Hepatocyte (in vitro differentiated cells): ENCODE measurements at places on chromosomes 2 and 18.

DNA sequence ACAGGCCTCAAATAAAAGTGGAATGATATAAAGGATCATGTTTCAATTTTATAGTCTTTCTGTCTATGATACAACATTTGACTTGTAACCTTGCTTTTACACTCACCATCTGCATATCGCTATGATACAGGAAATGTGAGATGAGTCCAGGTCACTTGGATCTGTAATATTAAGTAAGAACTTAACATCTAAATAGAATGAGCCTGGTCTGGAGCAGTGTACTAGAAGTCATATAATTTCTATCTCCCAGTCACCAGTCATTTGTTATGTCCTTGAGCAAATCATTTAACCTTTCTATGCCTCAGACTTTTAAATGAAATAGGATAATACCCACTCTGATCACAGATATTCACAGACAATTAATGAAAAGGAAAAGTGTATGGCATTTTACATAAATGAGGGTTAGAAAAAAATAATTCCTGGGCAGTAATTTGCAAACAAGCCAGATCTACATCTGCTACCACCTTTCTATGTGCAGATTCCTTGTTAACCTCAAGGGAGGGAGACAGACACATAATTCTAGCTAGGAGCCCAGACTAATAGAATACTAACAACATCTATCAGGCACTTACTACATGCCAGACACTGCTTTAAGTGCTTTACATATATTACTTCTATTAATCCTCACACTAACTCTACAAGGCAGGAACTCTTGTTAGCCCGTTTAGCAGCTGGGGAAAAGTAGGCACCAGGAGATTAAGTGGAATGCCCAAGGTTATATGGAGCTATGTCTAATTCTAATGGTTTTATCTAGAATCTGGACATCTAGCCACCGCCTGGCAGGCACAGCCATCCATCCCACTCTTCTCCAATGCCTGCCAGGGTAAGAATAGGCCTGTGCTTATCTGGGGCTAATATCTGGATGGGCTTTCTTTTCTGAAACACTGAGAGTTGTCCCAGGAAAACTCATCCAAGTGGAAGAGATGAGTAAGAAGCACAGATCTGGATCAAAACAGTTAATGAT, 313.6 kb upstream of the CDH20 start:
- no peaks in the 10 kb centered on the region for H3K36me3 ChIP-seq
- no peaks in the 10 kb centered on the region for H3K4me1 ChIP-seq
- no peak overlapping the region for H3K27ac ChIP-seq
- H3K4me3 ChIP-seq, result no peak overlapping the region
- H3K27me3 ChIP-seq, result no peaks in the 10 kb centered on the region

DNA sequence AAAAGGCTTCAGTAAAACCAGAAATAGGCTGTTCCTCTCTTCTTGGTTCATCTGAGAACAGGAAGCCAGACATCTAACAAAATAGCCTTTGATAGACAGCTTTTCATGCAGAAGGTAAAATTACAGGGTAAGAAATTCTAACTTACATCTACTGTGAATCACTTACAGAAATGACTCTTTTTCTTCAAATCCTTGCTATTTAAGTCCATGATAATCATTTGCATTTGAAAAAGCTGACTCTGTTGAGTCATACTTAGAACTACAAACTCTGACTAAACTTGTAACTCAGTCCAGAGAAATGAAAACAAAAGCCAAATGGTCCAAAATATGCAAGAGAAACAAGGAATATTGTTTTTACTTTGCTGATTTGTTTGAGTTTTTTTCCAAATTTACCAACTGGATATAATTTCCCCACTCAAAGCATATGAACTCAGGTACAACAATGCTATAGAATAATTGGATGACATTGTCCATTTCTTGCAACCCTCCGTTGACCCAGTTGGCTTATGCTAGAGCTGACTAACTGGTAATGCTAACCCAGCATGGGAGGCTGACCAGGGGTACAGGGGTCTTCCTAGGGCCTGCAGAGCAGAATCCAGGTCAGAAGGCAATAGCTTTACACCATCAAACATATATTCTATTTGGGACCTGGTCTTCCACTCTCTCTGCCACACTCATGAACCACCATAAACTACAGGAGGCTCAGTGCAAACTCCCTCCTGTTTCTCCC, 18.8 kb upstream of the MREG start:
- no peaks in the 10 kb centered on the region for H3K27me3 ChIP-seq
- H3K4me3 ChIP-seq, result no peak overlapping the region
- H3K27ac ChIP-seq, result no peak overlapping the region

DNA sequence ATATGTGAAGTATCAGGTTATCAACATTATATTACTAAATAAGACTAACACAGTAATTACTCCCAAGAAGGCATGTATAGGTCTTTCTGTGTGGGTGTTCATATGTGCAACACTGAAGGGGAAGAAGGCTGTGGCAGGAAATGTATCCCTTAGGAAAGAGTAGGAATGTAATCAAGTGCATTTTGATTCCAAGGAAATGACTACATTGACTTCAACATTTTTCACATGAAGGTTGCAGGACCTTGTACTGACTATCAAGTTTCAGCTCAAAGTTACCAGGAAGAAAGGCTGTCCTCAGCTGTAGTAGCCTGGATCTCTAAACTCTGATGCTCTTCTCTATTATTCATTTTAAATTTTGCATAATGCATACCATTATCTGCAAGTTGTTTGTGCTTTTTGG, 680.8 kb downstream of the NYAP2 start:
- H3K27me3 ChIP-seq, result no peaks in the 10 kb centered on the region
- no peaks in the 10 kb centered on the region for H3K4me1 ChIP-seq
- H3K27ac ChIP-seq, result no peak overlapping the region
- no peak overlapping the region for H3K4me3 ChIP-seq

DNA sequence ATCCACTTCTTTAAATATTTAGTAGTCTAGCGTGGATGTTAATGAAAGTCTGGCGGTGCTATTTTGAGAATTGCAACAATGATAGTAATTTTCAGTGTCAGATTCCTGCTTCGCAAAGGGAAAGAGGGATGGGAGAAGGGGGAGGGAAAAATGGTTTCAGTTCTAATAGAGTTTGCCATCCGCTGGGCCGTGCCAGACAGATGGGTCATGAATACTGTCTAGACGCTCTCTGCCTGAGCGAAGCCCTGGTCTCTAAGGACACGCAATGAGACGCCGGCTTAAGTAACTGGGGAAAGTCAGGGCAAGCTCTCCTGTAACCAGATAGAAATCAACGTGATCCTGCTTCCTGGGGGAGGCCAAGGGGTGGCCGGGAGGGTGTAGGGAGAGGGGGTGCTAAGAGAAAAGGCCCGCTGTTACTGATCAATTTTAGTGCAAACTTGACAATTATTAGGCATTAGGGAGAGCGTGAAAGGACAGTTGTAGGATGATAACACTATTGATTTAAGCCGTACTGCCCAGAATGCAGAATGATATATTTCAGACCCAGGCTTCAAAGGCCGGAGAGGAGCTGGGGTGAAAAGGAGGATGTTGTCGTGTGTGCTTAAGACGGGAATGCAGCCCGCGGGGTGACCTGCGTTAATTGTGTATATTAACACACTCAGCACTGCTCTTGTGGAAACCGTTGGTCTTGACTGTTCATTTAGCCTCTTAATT, 229.2 kb downstream of the LDLRAD4 start:
- no peaks in the 10 kb centered on the region for H3K36me3 ChIP-seq
- H3K4me1 ChIP-seq, result peaks cover 17% of the 10 kb centered on the region
- H3K27ac ChIP-seq, result peak overlapping the region; percentile 71
- DNase-seq, result peak; percentile 77
- H3K4me3 ChIP-seq, result no peak overlapping the region

DNA sequence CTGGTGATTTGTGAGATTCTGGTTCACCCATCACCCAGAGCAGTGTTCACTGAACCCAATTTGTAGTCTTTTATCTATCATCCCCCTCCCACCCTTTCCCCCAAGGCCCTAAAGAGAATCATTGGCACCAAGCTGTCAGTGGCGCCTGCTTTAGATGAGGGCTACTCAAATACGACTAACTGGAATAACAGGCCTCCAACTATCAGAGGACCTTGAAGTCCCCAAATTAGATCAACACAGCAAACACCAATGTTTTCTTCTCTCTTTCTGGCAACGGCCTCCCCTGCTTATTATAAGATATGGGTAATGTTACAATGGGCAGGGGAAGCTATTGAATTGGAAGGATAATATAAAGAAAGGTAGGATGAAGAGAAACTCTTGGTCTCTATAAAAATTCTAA, 232.3 kb downstream of the SCG2 start:
- no peaks in the 10 kb centered on the region for H3K27me3 ChIP-seq
- no peaks in the 10 kb centered on the region for H3K4me1 ChIP-seq
- H3K27ac ChIP-seq, result no peak overlapping the region
- no peak overlapping the region for H3K4me3 ChIP-seq
- no peaks in the 10 kb centered on the region for H3K36me3 ChIP-seq

DNA sequence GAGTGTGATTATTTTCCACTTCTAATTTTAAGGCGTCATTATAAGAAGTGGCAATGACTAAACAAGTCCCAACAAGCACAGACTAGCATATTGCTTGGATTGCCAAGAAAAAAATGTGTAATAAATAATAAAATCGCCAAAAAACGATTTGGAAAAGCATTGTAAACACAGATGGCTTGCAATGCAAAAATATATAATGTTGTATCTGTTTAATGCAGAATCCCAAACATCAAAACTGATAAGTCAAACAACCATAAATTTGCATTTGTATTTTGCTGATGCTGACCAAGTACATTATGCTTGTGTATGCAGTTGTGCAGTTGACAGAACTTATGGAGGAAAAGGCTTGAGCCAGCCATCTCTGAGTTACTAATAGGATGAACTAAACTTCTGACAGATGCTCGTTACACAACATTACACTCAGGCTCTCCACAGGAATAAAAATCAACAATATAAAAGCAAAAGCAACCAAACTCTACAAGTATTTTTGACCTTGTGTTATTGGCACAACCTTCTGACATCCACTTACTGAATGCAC, 68.1 kb downstream of the DNER start:
- no peak overlapping the region for H3K27ac ChIP-seq
- H3K36me3 ChIP-seq, result no peaks in the 10 kb centered on the region

DNA sequence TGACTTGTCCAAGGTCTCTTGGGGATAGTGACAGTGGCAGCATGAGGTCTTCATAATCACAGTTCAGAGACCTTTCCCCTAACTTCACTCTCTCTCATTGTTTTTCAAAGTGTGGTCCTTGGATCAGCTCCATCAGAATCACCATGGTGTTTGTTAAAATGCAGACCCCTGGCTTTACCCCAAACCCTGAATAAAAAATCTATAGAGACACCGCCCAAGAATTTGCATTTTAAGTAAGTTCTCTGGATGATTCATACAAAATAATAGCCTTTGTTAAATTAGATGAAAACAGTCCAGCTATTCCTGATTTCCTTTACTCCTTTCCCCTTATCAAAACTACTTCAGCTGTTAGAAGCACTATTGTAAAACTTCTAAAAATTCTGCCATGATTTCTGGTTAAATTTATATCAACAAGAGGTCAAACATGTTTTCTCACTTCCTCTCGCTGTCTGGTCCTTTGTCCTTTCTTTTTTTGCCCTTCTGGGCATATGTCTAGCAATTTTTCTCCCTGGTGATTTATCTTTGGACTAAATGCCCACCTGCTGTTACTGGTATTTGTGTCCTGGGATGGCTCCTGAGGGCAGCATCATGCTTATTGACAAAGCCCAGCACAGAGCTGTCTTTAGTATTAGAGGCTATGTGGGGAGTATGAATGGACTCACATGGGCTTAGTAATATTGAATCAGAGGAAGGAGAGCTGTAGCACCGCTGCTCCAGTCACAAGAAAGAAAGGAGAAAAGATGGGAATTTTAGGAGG, 63.4 kb downstream of the LHCGR start:
- no peaks in the 10 kb centered on the region for H3K27me3 ChIP-seq
- DNase-seq, result no peak

DNA sequence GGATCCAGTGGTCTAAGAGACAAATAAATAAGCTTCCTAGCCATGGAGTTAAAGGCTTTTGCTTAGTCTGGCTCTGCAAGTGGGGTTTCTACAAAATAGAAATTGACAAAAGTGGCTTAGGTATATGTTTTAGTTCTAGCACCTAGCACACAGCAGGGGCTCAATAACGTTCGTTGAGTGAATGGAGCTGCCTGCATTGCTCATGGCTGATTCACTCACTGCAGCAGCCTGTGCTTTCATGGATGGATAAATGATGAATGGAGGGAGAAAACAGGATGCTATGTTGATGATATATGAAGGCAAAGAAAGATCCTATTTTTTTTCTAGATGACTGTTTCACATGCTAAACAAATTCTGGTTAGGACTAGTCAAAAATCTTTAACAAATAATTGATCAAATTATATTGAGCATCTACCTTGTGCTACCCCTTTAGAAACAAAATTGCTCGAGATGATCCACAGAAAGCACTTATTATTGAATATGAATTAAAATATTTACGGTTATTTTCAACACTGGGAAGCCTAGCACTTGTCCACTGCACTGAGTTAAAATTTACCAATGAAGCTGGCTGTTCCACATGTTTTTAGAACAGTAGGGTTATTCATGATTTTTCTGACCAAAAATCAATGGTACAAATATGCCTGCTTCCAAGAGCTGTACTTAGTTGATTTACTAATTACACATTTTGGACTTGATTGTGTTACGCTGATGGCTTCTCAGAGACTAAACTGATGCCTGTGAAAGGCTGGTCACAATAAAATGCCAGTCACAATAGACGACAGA, 39.6 kb downstream of the HDHD2 start:
- no peaks in the 10 kb centered on the region for H3K27me3 ChIP-seq
- H3K4me1 ChIP-seq, result no peaks in the 10 kb centered on the region
- no peak overlapping the region for H3K27ac ChIP-seq
- no peaks in the 10 kb centered on the region for H3K36me3 ChIP-seq
- H3K4me3 ChIP-seq, result no peak overlapping the region
- no peak for DNase-seq

- DNase-seq, result no peak
- H3K27me3 ChIP-seq, result no peaks in the 10 kb centered on the region
- H3K27ac ChIP-seq, result no peak overlapping the region
- H3K4me3 ChIP-seq, result no peak overlapping the region
Measured at GRCh38 chr2:138078153-138078552, 113.9 kb downstream of the HNMT start.

- DNase-seq, result peak; percentile 42
- H3K27ac ChIP-seq, result no peak overlapping the region
- no peaks in the 10 kb centered on the region for H3K4me1 ChIP-seq
- H3K36me3 ChIP-seq, result no peaks in the 10 kb centered on the region
- H3K27me3 ChIP-seq, result peaks cover 4% of the 10 kb centered on the region
Measured at GRCh38 chr2:18047896-18048657, 169.6 kb downstream of the KCNS3 start.

- no peak for DNase-seq
- no peak overlapping the region for H3K4me3 ChIP-seq
- H3K27me3 ChIP-seq, result no peaks in the 10 kb centered on the region
- H3K27ac ChIP-seq, result no peak overlapping the region
- H3K36me3 ChIP-seq, result no peaks in the 10 kb centered on the region
Measured at GRCh38 chr2:111618978-111619902, 264.8 kb downstream of the ANAPC1 start.

- no peak overlapping the region for H3K4me3 ChIP-seq
- no peaks in the 10 kb centered on the region for H3K36me3 ChIP-seq
- H3K4me1 ChIP-seq, result no peaks in the 10 kb centered on the region
- no peaks in the 10 kb centered on the region for H3K27me3 ChIP-seq
Measured at GRCh38 chr2:98771721-98772524, 41.0 kb upstream of the MGAT4A start.

- H3K4me3 ChIP-seq, result no peak overlapping the region
- no peaks in the 10 kb centered on the region for H3K27me3 ChIP-seq
- H3K4me1 ChIP-seq, result no peaks in the 10 kb centered on the region
- DNase-seq, result no peak
- no peaks in the 10 kb centered on the region for H3K36me3 ChIP-seq
- H3K27ac ChIP-seq, result no peak overlapping the region
Measured at GRCh38 chr2:2127467-2127866, 203.6 kb downstream of the MYT1L start.

- no peaks in the 10 kb centered on the region for H3K27me3 ChIP-seq
- DNase-seq, result no peak
- no peak overlapping the region for H3K4me3 ChIP-seq
- no peaks in the 10 kb centered on the region for H3K36me3 ChIP-seq
Measured at GRCh38 chr2:111909079-111909478, 10.7 kb downstream of the MERTK start.
